ENCODE measurements at places on chromosomes 2 and 18.

- DNase-seq = no peak
These were observed 113.3 kb downstream of the MYCN start for GRCh38 chr2:16053437-16054257.

DNA sequence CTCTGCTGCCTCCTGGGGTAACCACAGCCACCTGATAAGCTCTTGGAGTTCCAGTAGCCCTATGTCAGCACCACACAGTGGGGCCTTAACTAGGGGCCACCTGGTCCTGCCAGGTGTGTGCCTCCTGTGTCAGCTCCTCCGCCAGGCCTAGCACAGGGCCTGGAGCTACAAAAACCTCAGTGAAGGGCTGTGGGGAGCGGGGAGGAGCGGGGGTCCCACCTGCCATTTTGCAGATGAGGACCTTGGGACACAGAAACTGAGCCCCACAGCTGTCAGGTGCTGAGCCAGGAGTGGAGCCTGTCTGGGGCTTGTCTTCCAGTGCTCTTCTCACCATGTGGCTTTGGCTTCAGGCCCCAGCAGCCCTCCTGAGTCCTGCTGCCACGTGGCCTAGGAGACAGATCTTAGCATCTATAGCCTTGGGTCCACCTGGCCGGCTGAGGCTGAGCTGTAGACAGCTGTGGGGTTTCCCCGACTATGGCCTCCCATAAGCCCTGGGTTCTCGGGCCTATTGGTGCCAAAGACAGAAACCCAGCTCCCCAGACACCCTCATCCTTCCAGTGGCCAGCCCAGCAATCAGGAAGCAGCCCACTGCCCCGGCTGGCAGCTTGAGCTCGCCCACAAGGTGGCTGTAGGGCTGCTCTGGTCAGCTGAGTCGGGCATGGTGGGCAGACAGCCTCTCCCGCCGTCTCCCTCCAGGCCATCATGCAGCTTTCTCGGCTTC is 104.5 kb upstream of the MCFD2 start:
- no peak for DNase-seq

DNA sequence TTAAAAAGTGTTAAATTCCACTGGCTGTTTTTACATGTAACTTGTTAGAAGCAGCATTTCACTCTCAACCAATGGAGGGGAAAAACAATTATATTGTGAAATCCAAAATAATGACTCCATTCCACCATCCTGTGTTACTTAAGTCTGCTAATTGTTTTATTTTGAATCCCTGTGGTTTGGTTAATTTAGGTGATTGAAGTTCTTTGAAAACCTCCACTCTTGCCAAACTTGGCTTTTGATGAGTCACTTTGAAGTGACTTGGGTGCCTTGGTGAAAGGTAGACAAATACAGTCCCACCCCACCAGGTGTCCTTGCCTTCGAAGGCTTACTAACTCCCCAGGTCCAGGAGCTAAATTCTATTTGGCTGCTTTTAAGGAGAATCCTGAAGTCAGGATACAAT is 1303.8 kb upstream of the NRXN1 start:
- DNase-seq = no peak

DNA sequence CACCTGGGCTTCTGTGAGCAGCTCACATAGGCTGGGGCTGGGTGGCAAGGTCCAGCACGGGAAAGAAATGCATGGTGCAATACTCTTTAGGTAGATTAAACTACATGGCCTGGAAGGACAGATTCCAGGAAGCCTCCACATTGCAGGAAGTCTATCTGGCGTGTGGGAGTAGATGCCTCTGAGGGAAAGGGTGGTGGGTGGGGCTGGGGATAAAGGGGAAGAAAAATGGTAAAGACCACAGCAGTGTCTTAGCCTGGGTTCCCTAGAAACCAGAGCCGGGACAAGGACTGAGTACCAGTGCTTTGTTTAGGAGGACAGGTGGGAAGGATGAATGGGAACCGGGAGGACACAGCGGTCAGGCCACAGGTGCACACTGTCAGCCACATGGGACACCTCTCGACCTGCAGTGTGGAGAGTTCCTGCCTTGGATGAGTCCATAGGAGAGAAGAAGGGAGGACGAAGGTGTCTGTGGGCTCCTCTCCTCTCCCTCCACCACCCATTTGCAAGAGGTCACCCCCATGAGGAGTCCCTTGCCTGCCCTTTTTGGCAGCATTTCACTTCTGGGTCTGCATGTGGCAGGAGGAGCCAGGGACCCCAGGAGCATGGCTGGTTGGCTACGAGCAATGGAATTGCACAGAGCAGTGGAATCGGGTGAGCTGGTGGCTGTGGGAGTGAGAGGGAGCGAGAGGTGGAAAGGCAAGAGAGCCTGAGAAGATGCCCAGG is 91.5 kb upstream of the HS6ST1 start:
- peak; percentile 12 for DNase-seq

DNA sequence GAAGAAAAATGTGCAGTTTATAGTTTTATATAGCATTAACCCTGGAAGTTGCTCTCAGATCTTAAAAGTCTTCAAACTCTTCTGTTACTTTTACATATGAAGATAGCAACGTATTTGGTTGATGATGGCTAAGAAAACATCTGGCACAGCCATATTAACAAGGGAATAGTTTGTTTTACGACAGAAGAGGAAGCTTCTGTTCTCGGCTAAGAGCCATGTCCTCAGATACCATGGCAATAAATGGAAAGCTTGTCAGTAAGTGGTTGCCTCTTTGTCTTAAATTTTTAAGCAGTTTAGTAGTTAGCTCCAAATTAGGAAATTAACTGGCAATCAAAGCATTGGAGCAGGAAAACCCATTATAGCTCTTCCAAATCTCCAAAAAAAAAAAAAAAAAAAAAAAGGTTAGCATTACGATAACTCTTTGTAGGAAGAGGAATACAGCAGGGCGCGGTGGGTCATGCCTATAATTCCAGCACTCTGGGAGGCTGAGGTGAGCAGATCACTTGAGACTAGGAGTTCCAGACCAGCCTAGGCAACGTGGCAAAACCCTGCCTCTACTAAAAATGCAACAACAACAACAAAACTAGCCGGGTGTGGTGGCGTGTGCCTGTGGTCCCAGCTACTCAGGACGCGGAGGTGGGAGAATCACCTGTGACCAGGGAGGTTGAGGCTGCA is 4.5 kb upstream of the STON1 start:
- no peak for DNase-seq

DNA sequence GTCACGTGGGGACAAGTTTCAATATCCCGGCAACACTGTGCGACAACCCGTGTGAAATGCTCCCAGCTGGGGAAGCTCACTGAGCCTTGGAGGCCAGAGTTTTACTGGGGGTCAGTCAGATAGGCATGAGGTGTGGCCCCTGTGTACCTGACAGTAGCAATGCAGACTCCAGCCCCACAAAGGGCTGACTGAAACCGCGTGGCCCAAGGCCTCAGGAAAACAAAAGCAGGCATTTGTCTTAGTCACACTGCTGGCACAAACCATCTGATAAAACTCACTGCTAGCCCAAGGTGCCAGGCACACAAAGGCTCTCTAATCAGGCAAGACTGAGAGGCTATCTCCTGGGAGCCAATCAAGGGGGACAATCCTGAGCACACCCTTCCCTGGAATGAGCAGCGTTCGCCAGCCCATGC is 786.6 kb upstream of the RAB6C start:
- DNase-seq = no peak

GRCh38 chr18:72530622-72531021 is 13.5 kb downstream of the CBLN2 start:
- DNase-seq = no peak

- no peak for DNase-seq
These were observed 23.4 kb downstream of the CHCHD5 start for GRCh38 chr2:112607680-112608438.

DNA sequence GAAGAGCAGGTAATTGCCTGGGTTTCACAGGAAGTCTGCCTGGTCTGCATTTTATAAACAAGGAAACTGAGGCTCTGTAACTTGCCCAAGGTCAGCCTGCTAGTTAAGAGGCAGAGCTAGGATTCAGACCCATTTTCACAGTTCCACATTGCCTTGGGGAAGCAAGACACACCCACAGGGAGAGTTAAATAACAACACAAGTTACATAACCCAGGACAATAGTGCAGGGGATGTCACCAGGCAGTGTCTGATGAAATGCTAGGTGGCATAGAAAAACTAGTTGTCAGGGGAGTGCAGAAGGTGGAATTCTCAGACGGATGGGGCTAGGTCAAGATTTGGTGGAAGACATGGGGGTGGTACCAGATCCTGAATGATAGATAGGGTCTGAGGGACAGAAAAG is 69.7 kb downstream of the PRKCE start:
- DNase-seq = no peak

DNA sequence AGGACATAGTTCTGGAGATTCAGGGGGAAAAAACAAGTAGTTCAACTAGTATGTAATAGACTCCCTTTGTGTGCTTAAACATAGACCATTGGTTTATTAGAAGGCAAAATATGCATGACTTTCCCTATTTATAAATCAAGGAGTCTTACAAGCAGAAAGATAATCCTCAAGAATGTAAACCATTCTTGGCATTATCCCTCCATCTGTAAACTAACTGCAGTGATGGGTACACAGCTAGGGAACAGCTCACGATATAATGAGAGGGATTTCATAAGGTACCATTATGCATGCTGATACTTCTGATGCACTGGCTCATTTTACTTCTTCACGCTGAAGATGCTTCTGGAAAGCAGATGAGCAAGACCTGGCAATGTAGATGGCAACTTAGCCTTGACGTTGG is 878 bp downstream of the FBXO15 start:
- DNase-seq = no peak
